ENCODE measurements at places on chromosomes 2 and 18. TPM values are rescaled to one million over a fixed set of nuclear protein-coding genes. Genes with fewer than 3 reads are reported as not detected.

GRCh38 chr2:54041135-54041534, 70.3 kb upstream of the PSME4 start:
- DNase-seq: no peak

- peak; percentile 18 for DNase-seq
Measured at GRCh38 chr2:30487603-30488002, 40.6 kb downstream of the LCLAT1 start.

GRCh38 chr2:222952204-222952603, 91.4 kb downstream of the ACSL3 start:
- DNase-seq: peak; percentile 69

GRCh38 chr2:119025013-119025412, 83.0 kb downstream of the MARCO start:
- DNase-seq: no peak

DNA sequence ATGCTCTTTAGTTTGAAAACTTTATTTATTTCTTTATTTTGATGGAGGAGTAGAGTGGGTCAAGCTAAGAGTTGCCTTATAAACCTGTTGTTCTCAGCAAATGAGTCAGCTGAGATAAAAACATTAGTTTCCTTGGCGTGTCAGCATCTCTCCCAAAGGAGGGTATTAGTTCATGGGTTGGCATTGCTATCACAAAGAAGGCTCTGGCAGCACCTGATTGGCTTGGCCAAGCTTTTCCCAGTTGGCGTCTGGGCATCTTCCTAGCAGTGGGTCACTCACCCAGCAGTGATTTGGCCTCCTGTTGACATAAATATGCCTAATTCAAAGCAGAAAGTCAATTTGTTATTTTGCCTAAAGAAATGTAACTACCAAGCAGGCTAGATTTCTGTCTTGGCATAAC, 200.7 kb upstream of the TNP1 start:
- no peak for DNase-seq

DNA sequence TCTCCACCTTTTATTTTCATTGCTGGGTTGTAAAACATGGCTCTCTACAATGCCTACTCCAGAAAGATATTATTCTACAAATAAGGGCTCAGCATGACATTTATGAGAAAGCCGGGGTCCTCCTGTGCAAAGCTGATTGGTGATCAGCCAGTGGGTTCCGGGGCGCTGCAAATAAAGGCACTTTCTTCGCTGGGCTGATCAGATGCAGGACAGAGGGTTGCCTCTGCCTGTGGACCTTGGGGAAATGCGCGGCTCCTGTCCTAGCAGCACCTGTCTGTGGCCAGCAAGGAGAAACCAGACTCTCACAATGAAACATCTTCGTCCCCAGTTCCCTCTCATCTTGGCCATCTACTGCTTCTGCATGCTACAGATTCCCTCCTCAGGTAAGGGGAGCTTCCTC, at the start of gene NMS:
Gene NMS (plus strand): TSS at position 301 of the 400 bp plus-strand sequence. CDS start 7 bp downstream, at position 308.
- no peak for DNase-seq

- DNase-seq: no peak
Measured at GRCh38 chr2:198692907-198693510, 764.7 kb downstream of the SATB2 start.

The GCG gene
- total RNA-seq: not detected

DNA sequence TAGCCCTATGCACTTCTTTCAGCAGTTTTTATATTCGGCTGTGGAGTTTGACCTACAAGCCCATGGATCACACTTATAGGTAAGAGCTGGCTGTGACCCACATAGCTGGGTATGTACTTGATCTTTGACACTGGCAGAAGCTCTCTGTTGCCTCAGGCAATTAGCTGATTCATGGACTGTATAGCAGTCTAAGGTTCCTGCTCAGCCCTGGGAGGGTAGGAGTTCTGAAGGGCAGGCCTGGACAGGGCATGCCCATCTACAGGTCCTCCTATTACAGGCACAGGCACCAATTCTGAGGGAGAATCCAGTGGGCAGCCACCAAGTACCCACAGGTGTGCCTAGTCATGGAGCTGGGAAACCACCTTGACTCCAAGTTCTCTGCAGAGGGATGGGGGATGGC, 301.8 kb upstream of the GALNT5 start:
- no peak for DNase-seq

The PSTPIP2 gene
- total RNA-seq: 4.3 TPM

The UGT1A6 gene
- total RNA-seq: 6.2 TPM

The LIMS3 gene
- 6.1 TPM for total RNA-seq

DNA sequence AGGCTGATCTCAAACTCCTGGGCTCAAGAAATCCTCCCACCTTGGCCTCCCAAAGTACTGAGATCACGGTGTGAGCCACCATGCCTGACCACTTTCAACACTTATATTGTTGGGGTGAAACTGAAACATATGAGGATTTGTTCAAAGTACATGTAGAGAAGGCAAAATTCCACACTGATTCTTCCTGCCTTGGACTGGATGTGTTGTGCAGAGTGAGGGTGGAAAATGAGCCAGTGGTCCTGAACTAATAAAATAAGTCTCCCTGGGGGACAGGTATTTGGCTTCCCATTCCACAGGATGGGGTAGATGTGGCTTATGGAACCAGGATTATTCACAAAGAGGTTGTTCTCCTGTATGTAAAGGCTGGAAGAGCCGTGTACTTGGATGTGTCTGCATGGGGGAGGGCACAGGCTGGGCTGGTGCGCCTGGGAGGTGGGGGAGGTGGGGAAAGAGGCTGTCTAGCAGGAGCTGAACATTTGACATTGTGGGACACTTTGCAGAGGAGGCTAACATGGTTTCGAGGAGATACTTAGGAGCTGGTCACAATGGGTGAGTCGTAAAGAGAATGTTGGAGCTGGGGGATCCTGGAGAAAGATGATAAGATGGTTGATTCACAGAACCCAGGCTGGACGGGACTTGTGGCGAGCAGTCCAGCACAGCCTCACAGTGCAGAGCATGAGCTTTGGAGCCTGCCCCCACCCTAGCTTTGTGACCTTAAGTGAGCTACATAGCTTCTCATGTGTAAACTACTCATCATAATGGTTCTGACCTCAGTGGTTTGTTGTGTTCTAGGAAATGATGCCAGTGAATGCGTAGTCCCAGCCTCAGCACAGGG, at the start of gene TXNDC2:
Gene TXNDC2 (plus strand): TSS at position 804 of the 835 bp plus-strand sequence. CDS start 708 bp downstream, outside the sequence.
- DNase-seq: no peak

DNA sequence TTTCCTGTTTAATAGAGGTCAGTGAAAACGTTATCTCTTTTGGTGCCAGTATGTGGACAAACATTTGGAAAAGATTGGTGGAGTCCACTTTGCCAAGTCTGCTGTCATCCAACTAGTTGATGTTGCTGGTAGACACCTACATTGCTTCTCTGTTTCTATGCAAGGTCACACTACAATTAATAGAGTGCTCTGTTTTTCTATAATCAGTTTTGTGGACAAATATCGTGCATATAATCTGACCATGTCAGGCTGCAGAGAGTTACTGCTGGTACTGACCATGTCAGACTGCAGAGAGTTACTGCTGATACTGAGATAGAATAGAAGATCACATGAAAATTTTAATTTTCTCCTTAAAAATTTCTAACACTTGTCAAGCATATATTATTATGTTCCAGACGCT, 603.3 kb downstream of the TSN start:
- no peak for DNase-seq

DNA sequence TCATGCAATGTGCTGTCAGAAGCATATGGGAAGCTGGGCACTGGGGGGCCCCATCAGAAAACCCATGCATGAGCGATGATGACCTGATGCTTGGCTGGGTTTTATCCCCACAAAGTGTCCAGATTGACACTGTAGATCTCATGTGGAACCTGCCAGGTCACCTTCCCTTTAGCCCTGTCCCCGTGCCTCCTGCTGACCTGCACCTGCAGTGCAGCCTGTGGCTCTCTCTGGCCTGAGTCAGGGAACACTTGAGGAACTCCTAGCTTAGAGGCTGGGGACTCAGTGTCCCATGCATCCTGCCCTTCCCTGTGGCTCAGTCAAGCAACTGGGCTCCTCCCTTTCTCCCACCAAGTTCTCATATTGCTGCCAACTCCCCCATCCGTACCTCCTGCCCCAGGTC, 57.7 kb downstream of the PDCL3 start:
- peak; percentile 90 for DNase-seq

DNA sequence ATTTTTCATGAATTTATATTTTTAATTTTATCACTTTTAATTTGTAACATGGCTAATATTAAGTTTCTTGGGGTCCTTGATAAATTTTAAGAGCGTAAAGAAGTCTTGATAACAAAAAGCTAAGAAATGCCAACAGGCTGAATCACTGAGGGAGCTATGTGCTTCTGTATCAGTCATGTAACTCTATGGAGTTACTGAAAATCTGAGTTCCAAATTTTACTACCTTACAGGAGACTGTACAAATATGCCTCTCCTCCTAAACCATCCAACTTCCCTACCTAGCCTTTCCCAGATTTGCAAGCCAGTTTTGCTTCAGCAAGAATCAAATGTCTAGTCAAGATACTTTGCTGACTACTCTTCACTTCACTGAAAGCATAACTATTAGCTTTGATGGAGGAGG, 35.7 kb downstream of the FEZ2 start:
- DNase-seq: no peak

GRCh38 chr2:71950256-71951082, 197.2 kb downstream of the CYP26B1 start:
- no peak for DNase-seq

- no peak for DNase-seq
Measured at GRCh38 chr2:181738074-181738473, 57.8 kb upstream of the NEUROD1 start.

The TEKT4 gene
- total RNA-seq: 0.27 TPM

- DNase-seq: no peak
Measured at GRCh38 chr2:79612999-79613398, 100.1 kb downstream of the CTNNA2 start.

DNA sequence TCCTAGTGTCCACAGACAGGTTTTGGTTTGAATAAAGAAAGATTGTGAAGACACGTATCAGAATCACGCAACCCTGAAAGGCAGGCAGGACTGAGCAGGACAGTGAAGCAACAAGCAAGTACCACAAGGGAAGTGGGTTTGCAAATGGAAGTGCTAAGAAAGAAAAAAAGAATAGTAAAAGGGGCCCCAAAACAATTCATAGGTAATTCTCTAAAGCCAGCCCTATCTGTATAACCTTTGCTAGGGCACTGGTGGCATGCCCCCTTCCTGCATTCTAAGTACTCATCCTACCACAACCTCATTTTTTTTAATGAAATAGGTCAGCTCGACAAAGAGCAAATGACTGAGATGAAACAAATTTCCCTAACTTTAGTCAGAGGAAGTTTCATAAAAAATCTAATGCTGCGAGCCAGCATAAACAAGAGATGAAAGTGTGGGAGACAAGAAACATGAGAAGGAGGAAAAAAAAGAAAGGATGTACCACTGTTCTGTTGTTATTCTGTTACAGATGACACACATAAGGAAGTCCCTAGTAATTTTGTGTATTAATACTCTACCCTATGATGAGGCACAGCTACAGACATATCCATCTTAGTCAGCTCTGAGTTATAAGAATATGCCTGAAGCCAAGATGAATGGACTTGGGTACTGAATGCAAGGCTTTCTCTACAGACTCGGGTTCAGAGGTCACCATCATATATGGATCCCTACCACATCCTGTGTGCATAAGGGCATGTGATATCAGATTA, 32.2 kb downstream of the IKZF2 start:
- no peak for DNase-seq

DNA sequence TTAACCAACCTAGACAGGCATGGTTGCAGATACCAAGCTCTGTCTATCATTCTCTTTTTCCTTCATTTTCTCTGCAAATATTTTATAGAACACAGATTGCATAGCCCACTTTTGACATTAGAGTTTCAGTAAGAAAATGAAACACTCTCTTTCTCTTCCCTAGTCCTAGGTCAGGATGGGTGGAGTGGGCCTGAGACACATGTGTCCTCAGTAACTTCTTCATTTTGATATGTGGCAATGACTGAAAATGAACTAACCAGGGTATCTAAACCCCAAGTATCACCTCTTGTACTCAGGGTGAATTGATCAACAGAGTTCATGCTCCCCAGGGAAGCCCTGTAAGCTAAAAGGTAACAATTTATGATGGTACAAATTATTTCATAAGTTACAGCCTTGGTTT, 37.0 kb upstream of the KYNU start:
- no peak for DNase-seq

GRCh38 chr2:126704434-126705160, 48.6 kb downstream of the GYPC start:
- no peak for DNase-seq

GRCh38 chr2:58913082-58913726, 672.1 kb upstream of the FANCL start:
- no peak for DNase-seq

The ANAPC1 gene
- 62.6 TPM for total RNA-seq

Data from thyroid gland (tissue), 4 donors.